ENCODE measurements at places on chromosomes 3 and 15.

GRCh38 chr3:122609798-122610559 lies 32.5 kb downstream of the PARP15 start:
- no peak for DNase-seq

DNA sequence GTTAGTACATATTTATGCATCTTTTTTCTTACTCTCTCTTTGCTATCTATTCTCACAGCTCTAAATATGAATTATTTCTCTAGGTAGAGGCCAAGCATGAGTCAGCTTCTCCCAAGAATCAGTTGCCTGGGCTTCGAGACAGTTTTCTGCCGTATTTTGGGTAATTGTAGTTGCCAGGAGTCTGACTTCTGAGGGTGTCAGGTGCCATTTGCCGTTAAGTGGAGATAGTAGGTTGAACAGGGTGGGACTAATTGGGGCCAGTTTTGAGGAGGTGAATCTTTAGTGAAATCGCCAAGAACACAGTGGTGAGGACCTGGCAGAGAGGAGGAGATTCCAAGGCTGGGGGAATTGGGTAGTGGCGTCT lies 7.8 kb upstream of the NRROS start:
- no peak for DNase-seq

- no peak for DNase-seq
Observed at GRCh38 chr3:70108072-70108471, 108.5 kb downstream of the SAMMSON start.

DNA sequence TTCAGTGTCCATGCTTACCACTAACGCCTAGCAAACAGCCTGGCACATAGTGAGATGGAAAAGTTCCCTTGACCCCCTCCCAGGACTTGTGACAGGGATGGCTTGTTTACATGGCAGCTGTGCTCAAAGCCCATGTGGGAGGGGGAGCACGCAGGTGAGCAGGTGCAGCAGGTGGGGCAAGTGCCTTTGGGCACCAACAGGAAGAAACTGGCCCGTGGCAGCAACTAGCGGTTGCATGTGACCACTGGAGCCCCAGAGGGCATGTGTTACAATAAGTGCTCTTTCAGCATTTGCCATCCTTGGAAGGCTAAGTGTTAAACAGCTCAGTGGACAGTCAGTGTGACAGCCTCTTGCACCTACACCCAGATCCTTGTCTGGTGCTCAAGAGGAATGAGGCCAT lies 734.6 kb downstream of the TUSC7 start:
- no peak for DNase-seq

DNA sequence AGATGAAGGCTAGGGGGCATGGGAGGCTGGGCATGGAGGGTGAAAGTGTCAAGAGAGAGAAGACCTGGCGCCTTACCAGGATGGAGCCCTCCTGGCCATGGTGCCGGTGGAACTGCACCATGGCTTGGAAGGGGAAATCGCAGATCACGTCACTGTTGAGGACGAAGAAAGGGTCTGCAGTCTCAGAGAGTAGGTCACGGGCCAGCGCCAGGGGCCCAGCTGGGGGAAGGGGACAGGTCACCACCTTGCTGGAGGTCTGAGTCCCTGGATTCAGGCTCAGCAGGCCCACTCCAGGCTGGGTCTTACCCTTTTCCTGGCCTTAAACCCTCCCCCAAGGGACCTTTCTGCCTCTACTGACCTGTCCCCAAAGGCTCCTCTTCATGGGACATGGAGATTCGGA lies 855 bp downstream of the GMPPB start:
- no peak for DNase-seq

- peak; percentile 39 for DNase-seq
Observed at GRCh38 chr3:174089592-174089991, 692.0 kb downstream of the NLGN1 start.

GRCh38 chr3:38646062-38646461 lies 3.4 kb downstream of the SCN5A start:
- DNase-seq = no peak

DNA sequence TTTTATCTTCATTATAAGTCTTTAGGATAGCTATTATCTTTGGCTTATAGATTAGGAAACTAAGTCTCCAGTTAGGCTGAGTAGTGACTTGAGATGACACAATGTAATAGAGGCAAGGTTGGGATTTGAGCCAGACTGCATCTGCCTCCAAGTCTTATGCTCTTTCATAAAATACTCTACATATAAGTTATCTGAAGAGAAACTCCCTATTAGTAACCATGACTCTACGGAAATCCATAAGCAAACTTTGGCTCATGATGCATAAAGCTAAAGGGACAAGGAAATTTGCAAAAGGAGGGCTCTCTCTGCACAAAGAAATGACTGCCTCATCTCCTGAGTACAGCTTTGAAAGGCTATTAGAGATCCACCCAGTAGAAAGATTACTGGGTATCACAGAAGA lies 77.6 kb upstream of the FRMD4B start:
- DNase-seq = no peak

DNA sequence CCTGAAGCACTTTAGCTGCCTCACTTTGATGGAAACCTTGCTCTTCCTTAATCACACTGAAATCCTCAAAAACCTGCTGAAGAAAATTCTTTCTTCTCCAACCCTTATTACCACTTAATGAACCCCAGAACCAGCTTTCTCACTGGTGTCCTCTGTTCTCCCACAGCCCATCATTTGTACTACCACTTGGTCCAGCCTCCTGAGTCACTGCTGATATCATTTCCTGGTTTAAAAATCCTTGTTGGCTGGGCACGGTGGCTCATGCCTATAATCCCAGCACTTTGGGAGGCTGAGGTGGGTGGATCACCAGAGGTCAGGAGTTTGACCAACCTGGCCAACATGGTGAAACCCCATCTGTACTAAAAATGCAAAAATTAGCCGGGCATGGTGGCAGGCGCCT lies 418.6 kb upstream of the KCNMB2 start:
- no peak for DNase-seq

- no peak for DNase-seq
Observed at GRCh38 chr3:172217877-172218276, 178.5 kb downstream of the FNDC3B start.

- no peak for DNase-seq
Observed at GRCh38 chr3:67723863-67724262, 69.5 kb upstream of the SUCLG2 start.

- no peak for DNase-seq
Observed at GRCh38 chr3:53709860-53710674, 136.2 kb downstream of the CHDH start.

- DNase-seq = no peak
Observed at GRCh38 chr3:17749281-17749680, 6.8 kb upstream of the TBC1D5 start.

DNA sequence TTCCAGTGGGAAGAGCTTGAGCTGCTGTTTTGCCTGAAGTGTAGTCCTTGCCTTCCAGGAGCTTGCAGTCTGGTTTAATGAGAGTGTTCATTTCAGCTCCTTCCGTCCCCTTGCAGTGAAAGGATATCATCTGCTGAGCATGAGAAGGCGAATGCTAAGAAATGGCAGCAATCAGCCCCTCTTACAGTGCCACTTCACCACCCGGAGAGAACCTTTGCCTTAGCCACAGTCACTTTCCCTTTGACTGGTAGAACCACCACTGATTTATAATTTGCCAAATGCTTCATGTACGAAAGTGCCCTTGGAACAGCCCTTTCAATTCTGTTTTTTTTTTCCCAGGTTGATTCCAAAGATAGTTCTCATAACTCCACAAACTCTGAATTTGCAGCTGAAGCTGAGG lies 11.5 kb downstream of the TATDN2 start:
- no peak for DNase-seq

DNA sequence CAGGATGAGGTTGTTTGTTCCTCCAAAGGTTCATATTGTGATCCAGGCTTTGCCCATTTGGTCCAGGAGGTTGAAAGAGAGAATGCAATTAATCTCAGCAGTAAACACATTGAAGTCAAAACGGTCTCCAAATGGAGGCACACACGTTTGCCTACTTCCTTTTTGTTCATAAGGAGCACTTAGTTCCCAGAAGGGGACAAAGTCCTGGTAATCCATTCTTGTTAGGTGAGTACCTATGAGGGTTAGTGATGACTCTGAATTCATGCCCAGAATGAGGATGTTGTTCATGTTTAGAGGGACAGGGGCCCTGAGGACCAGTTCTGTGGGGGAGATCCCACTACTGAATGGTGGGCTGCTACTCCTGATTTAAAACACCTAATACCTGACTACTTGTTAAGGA lies 177.7 kb downstream of the ALDH1A2 start:
- no peak for DNase-seq

DNA sequence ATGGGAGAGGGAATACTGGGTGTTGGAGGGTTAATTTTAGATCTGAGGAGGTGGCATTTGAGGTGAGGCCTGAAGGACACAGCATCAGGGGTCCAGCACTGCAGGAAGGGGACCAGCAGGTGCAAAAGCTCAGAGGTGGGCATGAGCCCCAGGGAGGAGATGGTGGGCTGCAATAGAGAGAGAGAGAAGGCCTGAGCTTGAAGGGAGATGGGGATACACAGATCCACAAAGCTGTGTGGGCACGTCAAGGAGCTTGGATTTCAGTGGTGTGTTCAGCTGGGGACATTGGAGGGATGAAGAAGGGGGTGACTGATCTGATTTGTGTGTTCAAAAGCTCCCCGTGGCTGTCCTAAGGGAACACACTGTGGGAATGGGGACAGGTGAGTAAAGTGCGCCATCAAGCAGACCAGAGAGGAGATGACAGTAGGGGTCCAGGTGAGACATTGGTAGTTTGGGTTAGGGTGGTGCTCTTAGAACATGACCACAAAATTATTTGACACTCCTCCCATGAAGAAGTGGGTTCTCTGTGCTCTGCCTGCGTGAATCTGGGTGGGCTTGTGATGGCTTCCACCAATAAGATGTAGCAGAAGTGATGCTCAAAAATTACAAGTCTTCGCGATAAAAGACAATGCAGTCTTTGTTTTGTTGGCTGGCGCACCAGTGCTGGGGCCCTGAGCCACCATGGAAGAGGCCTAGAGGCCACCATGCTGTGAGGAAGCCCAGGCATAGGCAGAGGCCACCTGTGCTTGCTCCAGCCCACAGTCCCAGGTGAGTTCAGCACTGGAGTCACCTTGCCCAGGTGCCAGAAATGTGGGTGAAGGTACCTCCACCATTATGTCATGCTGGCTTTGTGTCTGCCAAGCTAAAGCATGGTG lies 1.9 kb upstream of the WNT7A start:
- no peak for DNase-seq

DNA sequence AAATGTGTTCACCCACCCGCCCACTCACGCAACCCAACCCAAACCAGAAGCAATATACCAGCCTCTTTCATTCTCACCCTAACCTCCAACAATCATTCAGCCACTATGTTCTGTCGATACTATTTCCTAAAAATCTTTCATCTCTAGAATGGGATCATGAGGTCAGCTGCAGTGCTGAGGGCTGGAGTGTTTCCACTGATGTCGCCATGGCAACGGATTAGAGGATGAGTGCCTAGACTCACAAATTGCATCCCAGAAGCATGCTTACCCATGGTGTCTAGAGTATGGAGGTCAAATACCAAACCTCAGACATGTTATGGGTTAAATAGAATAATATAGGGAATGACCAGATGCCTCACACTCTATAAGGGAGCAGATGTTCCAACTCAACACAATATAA lies 138.5 kb downstream of the GABRB3 start:
- DNase-seq = no peak

- no peak for DNase-seq
Observed at GRCh38 chr3:183180110-183180783, 17.7 kb upstream of the LAMP3 start.

GRCh38 chr15:54618120-54618519 lies 578.6 kb downstream of the RSL24D1 start:
- no peak for DNase-seq

DNA sequence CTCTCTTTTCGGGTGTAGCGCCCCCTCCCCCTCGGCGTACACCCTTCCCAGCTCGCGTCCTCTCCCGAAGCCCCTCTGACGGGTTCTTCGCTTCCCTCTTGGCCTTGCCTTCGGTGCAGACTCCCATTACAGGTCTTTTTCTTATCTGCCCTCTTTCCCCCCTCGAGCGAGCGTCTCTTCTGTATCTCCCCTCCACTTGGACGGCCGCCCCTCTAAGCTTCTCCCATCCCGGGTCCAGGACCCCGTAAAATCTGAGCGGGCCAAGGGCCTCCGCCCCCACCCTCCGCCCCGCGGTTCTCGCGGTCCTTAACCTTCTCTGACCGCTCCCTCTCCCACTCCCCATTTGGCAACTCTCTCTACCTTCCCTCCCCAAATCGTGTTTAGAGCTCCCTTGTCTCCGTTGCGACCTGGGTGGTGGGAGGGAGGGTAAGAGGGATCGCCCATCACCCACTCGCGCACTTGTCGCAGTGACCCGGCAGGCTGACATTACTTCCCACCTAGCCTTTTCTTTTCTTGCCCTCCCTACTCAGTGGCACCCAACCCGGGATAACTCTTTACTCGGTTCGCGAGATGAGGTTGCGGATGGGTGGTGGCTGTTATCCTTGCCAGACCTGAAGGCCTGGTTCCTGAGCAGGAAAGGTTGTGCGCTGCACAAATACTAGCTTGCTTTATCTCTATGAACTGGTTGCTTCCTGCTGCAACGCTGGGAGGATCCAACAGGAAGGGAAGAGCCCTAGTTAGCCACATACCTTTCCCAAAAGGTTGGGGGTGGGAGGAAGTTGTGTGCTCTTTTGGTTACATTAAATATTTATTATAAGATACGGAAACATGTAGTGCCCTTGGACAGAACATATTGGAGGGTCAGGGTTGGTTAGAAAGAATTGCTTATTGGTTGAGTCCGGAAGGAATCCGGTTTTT lies 922 bp downstream of the RAB11A start:
- DNase-seq = no peak

DNA sequence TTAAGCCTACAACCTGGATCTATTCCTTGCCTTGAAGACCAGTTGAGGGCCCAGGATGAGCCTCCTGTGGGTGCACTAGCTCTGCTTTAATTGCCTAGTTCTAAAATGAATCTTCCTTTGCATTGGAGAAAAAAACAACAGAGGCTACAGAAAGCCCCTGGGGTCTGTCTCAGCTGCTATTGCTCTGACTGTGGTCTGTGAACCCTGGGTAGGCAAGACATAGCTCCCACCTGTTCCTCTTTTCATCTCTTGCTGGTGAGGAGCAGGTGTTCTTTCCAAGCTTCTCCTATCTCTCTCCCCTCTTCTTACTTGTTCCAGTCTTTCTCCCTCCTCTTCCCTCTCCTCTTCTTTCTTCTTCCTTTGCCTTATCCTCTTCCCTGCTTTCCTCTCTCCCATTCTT lies 28.8 kb downstream of the RBP2 start:
- DNase-seq = no peak

DNA sequence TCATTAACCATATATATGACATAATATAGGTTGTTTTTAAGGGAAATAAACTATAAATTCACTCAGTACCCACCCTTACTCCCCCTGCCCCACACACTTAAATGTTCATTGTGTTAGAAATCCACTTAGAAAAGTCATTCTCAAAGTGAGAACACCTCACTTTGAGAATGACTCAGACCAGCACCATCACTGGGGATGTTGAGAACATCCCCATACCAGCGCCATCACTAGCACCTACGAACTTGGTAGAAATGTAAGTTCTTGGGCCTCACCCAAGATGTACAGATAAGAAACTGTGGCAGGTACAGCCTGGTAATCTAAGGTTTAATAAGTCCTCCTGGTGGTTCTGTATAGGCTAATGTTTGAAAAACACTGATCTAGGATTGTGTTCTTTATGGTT lies 362.6 kb downstream of the LPP start:
- DNase-seq = no peak

Measured in NCI-H446 treated with DMSO at 0.1 percent for 48 hours (cell line).